H7 (cell line): ENCODE measurements at places on chromosomes 11 and 22. TPM values are rescaled to one million over a fixed set of nuclear protein-coding genes. Genes with fewer than 3 reads are reported as not detected.

DNA sequence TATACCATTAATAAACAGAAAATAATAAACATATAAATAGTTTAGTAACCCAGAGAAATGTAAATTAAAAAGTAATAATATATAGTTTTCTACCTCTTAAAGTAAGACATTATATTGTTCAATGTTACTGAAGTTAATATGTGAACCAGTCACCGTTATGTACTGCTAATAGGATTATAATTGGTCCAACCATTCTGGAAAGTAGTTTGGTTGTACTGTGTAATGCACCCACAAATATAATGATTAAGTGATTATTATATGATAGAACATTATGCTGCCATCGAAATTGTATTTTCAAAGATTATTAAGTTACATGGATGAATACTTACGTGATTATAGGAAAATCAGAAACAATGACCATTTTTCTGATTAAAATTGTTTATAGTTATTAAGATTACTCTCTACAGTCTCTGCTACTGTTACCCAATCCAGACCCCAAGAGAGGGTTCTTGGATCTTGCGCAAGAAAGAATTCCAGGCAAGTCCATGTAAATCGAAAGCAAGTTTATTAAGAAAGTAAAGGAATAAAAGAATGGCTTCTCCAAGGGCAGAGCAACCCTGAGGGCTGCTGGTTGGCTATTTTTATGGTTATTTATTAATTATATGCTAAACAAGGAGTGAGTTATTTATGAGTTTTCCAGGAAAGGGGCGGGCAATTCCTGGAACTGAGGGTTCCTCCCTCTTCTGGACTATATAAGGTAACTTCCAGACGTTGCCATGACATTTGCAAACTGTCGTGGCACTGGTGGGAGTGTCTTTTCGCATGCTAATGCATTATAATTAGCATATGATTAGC, 50.1 kb downstream of the ACER3 start:
- no peak for DNase-seq

DNA sequence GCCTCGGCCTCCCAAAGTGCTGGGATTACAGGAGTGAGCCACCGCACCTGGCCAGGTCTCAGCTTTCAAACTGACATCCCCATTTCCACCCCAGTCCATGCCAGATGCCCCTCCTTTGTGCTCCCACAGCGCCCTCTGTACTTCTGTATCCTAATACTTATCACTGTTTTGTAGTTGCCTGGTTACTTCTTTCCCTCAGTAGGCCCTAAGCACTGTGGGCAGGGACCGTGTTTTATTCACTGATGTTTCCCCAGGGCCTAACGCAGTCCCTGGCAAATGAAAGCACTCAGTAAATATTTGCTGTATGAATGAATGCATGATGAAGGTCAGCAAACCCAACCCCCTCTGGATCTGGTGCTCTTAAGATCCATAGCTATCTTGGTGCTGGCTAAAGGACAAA, 2.2 kb upstream of the TRIM3 start:
- peak; percentile 71 for DNase-seq

DNA sequence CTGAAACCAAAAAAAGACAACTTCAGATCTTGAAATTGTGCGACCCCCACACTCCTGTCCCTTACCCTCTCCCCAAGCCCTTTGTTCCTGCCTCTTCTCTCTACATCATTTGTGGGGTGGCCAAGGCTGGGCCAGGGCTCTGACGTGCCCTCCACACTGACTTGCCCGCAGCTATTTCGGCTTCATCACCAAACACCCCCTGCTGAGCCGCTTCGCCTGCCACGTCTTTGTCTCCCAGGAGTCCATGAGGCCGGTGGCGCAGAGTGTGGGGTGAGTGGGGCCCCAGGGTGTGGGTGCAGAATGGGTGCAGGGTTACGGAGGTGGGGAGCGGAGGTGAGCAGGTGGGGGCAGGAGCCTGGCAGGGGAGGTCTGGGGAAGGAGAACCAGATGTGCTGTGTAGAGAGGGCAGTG, 9.5 kb downstream of the MAPK8IP2 start:
- DNase-seq: peak; percentile 50

- DNase-seq: no peak
These were observed 15.3 kb upstream of the OR10V1 start for GRCh38 chr11:59728913-59729312.

DNA sequence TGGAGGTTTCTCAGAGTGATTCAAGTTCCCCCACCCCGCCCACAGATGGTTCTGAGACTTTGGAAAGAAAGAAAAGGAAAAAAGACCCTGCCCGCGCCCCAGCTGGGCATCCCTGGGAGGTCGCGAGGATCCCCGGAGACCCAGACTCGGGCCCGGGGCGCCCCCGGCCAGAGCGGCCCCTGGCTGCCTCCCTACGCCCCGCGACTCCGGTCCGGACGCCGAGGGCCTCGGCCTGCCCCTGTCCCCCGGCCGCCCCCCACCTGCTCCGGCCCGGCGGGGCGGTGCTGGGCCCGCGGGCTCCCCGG, 2.3 kb upstream of the AIFM3 start:
- peak; percentile 85 for DNase-seq

GRCh38 chr11:116931206-116931953, 94.0 kb upstream of the APOA1 start:
- DNase-seq: no peak

The CBX7 gene
- 4.5 and 5.4 TPM in 2 replicates for total RNA-seq

The B4GALNT4 gene
- total RNA-seq: 56.0 and 62.6 TPM in 2 replicates

The SYT12 gene
- 2.3 and 2.8 TPM in 2 replicates for total RNA-seq

The SYNGR1 gene
- total RNA-seq: 24.4 and 37.9 TPM in 2 replicates

The OR4A16 gene
- total RNA-seq: not detected in 2 replicates

The OR51I1 gene
- not detected in 2 replicates for total RNA-seq

The SCUBE2 gene
- 0.55 and 1.4 TPM in 2 replicates for total RNA-seq

The OR52I1 gene
- total RNA-seq: 0.04 TPM in 1 of 2 replicates, not detected in the other
